ENCODE measurements at places on chromosomes 6 and 20.

DNA sequence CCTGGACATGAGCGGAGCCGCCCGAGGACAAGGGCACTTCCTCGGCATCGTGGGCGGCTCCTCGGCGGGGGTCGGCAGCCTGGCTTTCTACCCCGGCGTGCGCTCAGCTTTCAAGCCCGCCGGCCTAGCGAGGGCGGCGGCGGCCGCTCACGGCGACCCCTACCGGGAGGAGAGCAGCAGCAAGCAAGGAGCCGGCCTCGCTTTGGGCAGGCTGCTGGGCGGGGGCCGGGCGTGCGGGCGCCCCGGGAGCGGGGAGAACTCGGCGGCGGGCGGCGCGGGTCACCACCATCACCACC, 6.7 kb downstream of the PRDM13 start:
- DNase-seq: no peak

GRCh38 chr6:52213127-52213526, 27.0 kb downstream of the IL17A start:
- no peak for DNase-seq

DNA sequence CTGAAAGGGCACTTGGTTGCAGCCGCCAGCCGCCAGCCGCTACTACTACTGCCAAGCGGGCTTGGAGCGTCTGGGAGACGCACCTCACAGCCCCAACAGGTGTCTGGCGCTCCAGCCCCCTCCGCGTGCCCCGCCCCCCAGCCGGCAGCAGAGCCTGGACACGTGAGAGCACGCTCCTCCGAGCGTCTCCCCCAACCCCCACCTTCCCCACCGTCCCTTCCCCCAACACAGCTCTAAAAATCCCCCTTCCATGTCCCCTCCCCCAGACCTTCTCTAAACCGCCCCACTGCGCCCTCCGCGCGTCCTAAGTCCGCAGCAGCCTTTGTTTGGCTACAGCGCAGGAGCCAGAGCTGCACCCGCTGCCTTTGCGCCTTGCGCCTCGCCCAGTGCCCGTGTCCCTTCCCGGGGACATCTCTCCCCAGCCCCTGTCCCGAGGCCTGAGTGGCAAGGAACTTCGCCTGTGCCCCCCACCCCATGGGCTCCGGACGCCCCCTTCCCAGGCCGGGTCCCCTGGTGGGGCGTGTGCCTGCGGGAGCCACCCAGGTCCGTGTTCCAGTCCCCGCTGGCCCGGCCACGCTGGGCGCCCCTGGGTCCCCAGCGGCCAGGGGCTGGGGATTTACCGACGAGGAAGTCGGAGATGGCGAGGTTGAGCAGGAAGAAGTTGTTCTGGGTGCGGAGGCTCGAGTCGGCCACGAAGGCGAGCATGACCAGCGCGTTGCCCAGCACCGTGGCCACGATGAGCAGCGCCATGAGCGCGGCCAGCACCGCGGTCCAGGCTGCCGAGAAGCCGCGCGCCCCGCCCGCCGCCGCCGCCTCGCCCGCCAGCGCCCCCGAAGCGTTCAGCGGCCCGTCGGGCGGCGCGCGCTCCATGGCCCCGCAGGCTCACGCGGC, 732 bp downstream of the HRH3 start:
- DNase-seq: no peak

GRCh38 chr6:53813801-53814200, 19.0 kb downstream of the LRRC1 start:
- DNase-seq: no peak

- no peak for DNase-seq
Measured at GRCh38 chr6:16286151-16286522, 47.8 kb downstream of the GMPR start.

GRCh38 chr6:158191032-158191431, 22.9 kb downstream of the GTF2H5 start:
- no peak for DNase-seq

GRCh38 chr6:6972456-6972855, 135.3 kb upstream of the RREB1 start:
- DNase-seq: no peak

- DNase-seq: no peak
Measured at GRCh38 chr6:126620719-126621118, 280.8 kb downstream of the CENPW start.

DNA sequence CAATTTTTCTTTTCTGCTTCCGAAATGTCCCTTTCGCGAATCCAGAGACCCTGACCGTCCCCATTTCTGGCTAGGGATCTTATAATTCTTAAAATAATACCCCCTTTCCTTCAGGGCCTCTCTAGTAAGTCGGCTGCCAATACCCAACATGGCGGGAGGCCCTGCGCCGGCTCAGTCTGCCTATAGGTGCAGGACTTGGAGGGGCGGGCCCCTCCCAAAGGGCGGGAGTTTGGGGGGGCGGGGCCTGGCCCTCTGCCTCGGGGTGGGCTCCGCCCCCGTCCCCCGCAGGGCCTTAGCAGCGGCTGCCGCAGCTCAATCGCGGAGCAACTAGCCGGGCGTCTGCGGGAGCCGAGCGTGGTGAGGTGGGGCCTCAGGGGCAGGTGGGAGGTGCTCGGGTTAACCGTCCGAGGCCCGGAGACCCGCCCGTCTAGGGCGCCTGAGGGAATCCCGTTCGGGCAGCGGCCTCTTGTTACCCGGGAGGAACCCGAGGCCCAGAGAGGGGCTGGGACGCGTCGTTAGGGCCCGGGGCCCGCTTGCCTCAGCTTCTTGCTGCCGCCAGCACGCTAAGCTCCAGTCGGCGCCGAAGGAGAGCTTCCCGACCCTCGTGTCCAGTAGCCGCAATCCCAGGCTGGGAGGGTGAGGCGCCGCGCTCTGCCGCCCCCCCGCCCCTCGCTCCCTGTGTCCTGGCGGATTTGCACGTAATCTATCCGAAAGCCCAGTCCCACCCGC, at the start of gene CEP250:
CEP250 (plus strand) TSS at position 718 of the 729 bp plus-strand sequence. CDS start 6,770 bp downstream, outside the sequence.
- DNase-seq: peak; percentile 95

GRCh38 chr6:50661636-50662035, 51.7 kb upstream of the TFAP2D start:
- no peak for DNase-seq

DNA sequence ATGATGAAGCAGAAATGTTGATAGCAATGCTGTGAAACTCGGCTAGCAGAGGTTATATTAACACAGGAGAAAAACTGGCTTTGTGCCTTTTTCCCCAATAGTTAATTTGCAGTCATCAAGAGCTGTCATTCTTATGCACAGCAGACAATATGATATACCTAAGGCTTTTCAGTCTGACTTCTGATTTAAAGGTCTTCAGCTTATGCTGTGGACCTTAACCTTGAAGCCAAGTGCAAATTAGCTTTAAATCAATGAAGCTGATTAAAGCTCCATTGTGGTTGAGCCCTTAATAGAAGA, 171.6 kb upstream of the ID4 start:
- DNase-seq: no peak

GRCh38 chr6:151236668-151237401, 2.9 kb upstream of the AKAP12 start:
- DNase-seq: no peak

DNA sequence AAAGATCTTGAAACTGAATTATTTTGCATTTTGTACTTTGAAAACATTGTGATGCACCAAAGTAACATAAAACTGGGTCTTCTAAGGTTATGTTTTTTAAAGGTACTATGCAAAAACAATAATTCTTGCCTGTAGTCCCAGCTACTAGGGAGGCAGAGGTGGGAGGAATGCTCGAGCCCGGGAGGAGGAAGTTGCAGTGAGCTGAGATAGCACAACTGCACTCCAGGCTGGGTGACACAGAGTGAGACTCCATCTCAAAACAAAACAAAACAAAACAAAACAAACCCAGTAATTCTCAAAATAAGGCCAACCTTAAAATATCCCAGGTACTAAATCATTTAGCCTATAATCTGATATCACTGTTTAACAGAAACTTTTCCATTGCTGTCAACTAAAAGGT, 269.6 kb downstream of the KHDC1L start:
- no peak for DNase-seq

DNA sequence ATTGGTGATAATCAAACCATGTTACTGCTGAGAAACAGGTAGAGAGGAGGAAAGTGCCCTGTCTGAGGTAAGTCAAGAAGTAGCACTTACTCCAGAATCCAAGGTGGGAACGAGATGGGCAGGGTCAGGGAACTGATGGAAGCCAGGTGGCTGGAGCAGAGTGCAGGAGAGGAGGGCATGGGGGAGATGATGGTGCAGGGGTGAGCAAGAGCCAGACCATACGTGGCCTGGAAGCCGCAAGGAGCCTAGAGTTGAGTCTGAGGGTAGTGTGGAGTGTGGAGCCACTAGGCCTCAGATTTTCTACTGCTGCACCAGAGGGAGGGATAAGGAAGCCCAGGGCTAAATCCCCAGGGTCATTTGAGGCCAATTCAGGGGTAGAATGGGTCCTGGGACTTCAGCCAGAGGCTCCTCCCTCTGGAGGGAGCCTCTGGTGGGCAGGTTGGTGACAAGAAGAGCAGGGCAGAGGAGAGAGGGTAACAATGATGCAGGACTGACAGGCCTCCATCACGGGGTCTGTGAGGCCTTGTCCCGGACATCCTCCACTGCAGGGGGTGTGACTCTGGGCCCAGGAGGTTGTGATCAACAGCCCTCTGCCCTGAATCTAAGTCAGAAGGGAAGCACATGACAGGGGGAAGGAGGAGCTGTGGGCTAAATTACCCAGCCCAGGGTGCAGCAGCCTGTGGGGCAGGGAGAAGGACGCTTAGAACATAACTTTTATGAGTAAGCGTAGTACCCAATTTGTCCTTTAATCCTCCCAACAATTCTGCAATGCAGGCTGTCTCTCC, 28.7 kb downstream of the COX4I2 start:
- DNase-seq: peak; percentile 58

DNA sequence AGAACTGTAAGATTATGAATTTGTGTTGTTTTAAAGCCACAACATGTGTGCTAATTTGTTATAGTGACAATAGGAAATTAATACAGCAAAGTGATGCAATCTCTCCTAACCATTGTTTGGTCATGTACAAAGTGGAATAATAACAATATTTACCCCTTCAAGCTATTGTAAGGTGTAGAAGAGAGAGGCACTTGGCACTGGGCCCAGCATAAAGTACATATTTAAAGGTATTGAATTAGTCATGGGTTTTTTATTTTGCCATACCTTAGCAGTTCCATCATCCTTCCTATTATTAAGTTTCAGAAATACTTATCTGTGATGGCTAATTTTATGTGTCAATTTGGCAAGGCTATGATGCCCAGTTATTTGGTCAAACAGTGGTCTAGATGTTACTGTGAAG, 322.4 kb upstream of the TSHZ2 start:
- no peak for DNase-seq

DNA sequence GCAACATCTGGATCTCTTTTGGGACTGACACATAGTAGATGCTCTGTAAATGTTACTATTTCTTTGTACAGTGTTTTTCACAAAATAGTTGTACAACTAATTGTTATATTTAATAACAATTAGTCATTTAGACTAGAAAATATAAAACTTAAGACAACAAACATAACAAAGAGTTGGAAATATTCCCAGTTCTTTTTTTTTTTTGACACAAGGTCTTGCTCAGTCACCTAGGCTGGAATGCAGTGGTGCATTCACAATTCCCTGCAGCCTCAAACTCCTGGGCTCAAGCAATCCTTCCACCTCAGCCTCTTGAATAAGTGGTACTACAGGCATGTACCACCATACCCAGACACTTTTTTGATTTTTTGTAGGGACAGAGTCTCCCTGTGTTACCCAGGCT, 105.8 kb downstream of the UTRN start:
- DNase-seq: no peak

GRCh38 chr6:5941188-5941587, 65.5 kb downstream of the NRN1 start:
- no peak for DNase-seq

GRCh38 chr6:11343963-11344723, 111.7 kb upstream of the NEDD9 start:
- no peak for DNase-seq

DNA sequence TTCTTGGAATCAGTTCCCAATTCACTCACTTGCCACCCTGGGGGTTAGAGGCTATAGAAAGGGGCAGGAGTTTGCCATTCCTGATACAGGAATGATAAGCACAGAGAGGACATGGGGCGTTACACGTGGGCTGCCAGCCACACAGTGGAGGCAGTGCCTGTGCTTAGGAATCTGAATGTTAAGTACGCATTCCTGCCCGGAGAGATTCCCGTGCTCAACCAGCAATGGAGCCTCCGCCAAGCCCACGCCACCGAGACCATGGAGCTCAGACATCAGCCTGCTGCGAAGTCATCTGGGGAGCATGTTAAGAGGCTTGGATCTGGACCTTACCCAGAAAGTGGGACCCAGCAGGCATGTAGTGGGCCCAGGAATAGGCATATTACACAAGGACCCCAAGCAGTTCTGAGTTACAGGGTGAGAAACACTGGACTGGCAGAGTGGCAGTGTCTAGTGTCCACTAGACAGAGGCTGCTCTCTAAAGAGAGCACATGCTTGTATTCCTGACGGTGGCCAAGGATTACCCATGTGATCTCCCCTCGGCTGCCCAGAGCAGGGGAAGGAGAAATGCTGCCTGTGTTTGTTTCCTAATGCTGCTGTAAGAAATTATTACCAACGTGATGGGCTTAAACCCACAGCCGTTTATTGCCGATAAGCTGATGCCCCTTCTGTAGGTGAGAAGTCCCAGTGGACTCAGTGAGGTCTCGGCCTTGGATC, 138.2 kb downstream of the BMP7 start:
- DNase-seq: no peak

- DNase-seq: peak; percentile 85
Measured at GRCh38 chr6:157184202-157185015, 138.9 kb downstream of the TMEM242 start.

DNA sequence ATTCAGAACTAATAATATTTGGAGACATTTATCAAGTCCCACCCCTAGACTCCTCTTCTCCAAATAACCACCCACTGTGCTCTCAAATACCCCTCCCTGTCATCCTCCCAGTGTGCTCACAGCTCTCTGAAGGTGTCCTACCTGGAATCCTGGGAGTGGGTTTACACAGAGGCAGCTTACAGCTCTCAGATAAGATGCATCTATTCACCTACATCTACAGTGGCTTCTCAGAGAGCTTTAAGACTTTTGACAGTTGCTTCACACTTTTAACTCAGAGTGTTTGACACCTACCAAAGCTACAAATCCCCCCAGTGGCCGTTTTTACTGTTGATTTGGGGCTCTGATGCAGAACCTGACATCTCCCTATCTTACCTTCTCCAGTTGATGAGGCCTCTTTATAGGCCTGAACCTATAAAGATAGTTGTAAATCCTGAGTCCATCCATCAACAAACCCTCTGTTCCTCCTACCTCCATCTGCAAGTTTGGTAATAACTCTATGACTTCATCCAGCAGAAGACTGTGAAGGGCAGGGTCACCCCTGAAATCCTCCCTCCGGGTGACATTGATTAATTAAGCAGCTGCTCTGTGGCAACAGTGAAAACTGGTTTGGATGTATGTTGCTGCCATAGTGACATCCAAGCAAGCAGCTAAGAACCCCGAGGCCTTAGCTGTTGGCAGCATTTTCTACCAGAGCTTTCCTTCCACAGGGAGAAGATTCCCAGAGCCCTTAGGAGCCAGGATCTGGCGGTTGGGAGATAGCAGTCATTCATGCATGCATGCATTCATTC, 226.1 kb upstream of the RREB1 start:
- DNase-seq: no peak

- no peak for DNase-seq
Measured at GRCh38 chr6:12036766-12037165, 24.7 kb downstream of the HIVEP1 start.

GRCh38 chr20:59253325-59253724, 47.1 kb upstream of the EDN3 start:
- DNase-seq: no peak

- DNase-seq: no peak
Measured at GRCh38 chr20:38060536-38060935, 27.0 kb downstream of the RPRD1B start.

- no peak for DNase-seq
Measured at GRCh38 chr6:41732591-41733359, 2.6 kb downstream of the TFEB start.

Measured in body of pancreas (tissue), 4 donors.